ENCODE measurements at places on chromosomes 5 and 9.
A peak's percentile ranks its signal among the peaks of the same experiment; 100 is the strongest.

DNA sequence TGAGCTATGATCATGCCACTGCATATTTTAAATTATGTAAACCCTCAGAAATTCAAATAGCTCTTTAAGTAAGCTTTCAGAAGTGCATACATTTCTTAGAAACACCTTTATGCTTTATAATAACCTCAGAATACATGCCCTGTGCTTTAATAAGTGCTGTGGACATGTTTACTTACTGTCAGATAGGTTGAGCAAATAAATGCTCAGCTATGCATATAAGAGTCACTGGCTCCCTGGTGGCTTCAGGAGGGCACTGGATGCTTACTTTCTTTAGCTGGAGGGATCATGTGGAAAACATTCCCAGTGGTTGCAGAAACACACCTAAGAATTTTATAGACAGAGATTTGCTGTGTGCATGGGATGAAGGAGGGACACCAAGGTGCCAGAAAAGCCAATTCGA is 74.4 kb downstream of the PDE6A start:
- no peak for DNase-seq
- peaks cover 35% of the 10 kb centered on the region for H3K27me3 ChIP-seq
- H3K36me3 ChIP-seq = no peaks in the 10 kb centered on the region
- no peak overlapping the region for H3K27ac ChIP-seq
- H3K4me3 ChIP-seq = no peak overlapping the region

DNA sequence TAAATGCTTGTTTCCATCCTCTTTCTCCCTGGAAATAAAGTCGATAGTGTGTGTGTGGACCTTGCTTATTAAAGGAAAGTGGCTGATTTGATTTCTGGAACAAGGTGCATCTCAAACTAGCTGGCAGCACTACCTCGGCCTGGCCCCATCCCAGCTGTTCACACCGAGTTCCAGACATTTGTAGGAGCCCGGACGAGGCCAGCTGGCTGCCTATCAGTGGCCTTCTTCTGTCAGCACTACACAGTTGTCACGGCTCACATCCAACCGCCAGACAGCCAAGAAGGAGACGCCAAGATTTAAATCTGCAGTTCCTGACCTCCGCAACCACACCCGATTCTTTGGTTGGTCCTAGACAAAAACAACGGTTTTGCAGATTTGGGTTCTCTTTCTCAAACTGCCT is 63.6 kb downstream of the PALM2AKAP2 start:
- H3K4me1 ChIP-seq = no peaks in the 10 kb centered on the region
- H3K4me3 ChIP-seq = no peak overlapping the region
- H3K36me3 ChIP-seq = no peaks in the 10 kb centered on the region
- peaks cover 11% of the 10 kb centered on the region for H3K27me3 ChIP-seq

GRCh38 chr9:21991072-21991959 is 2.9 kb downstream of the CDKN2A start:
- no peak overlapping the region for H3K27ac ChIP-seq
- H3K4me1 ChIP-seq = peaks cover 17% of the 10 kb centered on the region
- H3K27me3 ChIP-seq = peaks cover 26% of the 10 kb centered on the region
- DNase-seq = no peak
- no peak overlapping the region for H3K4me3 ChIP-seq

DNA sequence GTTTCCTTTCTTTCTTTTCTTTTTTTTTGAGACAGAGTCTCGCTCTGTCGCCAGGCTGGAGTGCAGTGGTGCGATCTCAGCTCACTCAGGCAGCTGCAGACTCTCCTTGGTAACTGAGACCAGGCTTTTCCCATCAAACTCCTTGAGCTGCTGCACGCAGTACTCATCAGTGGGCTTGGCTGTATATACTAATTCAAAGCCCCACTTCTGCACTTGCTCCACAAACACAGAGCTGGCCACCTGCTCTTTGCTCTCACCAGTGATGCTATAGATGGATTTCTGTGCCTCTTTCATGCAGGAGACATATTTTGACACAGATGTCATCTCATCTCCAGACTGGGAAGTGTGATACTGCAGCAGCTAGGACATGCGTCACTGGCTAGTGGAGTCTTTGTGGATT is 252.7 kb downstream of the AP3B1 start:
- DNase-seq = no peak
- H3K4me1 ChIP-seq = peaks cover 2% of the 10 kb centered on the region
- peaks cover 6% of the 10 kb centered on the region for H3K36me3 ChIP-seq
- H3K27ac ChIP-seq = no peak overlapping the region

DNA sequence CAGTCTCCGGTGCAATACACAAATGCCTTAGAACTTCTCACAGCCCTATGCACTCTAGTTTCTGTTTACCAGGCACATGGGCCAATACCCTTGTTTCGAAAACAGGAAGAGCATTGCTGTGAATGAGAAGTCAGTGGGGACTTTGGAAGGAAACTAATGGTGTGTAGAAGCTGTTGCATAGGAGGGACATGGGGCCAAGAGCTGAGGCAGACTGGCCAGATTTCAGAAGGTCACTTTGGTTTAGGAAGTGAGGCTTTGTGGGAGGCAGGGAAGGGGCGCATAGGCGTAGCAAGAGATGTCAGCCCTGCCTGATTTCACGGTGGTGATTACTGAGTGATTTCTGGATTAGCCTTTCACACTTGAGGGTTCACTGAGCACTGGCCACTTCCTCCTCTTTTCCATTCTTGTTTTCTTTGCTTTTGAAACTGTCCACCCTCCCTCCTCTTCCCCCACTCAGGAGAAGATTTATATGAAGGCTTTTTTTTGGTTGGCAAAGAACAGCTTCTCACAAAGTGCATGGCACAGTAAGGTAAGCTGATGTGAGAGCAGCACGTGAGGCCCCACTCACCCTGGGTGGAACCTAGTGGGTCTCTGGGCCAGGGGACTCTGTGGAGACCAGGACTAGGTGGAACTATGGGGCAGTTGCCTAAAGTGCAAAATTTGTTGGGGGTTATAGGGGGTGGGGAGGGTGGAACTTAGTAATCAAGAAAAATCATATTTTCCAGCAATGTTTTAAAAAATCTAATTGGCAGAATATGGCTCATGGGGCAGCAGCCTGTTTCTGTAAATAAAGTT is 6.1 kb upstream of the TMEM252 start:
- H3K27ac ChIP-seq = no peak overlapping the region
- peaks cover 32% of the 10 kb centered on the region for H3K27me3 ChIP-seq
- H3K36me3 ChIP-seq = no peaks in the 10 kb centered on the region
- H3K4me1 ChIP-seq = no peaks in the 10 kb centered on the region
- H3K4me3 ChIP-seq = peak overlapping the region; percentile 19

DNA sequence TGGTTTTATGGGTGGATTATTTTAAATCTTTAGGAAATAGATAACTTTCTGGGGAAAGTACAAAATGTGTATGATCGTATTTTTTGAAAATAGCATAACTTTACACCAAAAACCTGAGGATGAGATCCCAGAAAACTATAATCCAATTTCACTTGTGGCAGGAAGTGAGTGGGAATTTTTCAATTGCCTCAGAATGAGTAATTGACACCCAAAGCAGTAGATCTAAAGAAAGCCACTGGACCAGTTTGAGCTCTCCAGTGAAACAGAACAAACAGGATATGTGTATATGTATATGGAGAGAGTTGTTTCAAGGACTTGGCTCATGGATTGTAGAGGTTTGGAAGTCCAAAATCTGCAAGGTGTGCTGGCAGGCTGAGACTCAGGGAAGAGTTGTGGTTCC is 109.2 kb upstream of the SHB start:
- no peak for DNase-seq
- H3K4me1 ChIP-seq = no peaks in the 10 kb centered on the region
- peaks cover 34% of the 10 kb centered on the region for H3K27me3 ChIP-seq
- H3K27ac ChIP-seq = no peak overlapping the region

DNA sequence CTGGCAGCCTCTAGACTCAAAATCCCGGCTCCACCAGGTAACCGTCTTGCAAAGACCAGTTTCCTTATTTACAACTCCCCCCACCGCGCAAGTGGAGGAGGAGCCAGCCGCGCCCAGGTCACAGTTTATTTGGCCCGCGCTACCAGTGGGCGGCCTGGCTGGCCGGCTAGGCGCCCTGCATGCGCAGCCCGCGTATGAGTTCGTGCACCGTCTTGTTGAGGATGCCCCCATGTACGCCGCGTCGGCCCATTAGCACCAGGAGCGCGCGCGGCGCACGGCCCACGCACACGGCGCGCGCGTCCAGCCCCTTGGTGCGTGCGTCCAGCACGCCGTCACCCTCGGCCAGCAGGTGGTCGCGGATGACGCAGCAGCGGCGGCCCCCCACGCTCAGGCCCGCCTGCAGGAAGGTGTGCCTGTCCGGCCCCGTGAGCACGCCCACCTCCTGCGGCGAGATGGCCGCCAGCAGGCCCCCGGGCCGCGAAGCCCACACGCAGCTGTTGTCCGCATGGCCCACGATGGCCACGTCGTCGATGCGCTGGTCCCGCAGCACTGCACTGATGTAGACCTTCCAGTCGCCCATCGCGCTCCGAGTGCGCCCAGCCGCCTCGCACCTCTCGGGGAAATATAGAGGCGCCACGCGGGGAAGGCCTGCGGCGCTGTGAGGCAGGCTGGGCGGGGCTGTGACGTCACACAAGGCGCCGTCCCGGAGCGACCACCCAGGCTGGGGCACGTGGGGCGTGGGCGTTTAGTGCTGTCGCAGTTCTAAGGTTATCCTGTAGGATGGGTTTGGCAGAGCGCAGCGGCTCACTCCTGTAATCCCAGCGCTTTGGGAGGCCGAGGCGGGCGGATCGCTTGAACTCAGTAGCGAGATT is at the start of gene PFN3:
TSS of gene PFN3 (minus strand) at position 665 of the 872 bp plus-strand sequence. CDS start at position 580, 85 bp downstream.
- H3K4me1 ChIP-seq = peaks cover 15% of the 10 kb centered on the region
- H3K27me3 ChIP-seq = no peaks in the 10 kb centered on the region
- peak within 1 kb of the TSS; percentile 71 for H3K27ac ChIP-seq
- H3K4me3 ChIP-seq = no peak within 1 kb of the TSS

DNA sequence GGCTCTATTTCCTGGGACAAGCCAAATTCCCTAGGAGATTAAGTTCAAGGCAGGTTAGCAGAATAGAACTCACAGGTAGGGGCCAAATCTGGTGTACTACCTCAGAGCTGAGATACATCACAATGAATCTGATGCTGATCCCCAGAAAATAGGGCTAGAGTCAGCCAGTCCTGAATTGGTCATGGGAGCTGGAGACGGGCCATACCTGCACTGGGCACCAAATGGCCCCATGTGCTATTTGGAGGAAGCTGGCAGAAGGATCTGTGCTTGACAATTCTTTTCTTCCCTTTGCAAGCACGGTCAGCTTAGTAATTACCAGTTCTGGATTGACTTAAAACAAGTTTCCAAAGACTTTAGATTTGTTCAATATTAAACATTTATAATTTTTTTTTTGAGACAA is 10.4 kb upstream of the GNAQ start:
- peaks cover 17% of the 10 kb centered on the region for H3K27me3 ChIP-seq
- no peak overlapping the region for H3K4me3 ChIP-seq
- H3K36me3 ChIP-seq = no peaks in the 10 kb centered on the region
- no peak for DNase-seq
- no peaks in the 10 kb centered on the region for H3K4me1 ChIP-seq
- H3K27ac ChIP-seq = no peak overlapping the region
